H54 (cell line): ENCODE measurements at places on chromosomes 2 and 18.

- no peak for DNase-seq
Observed at GRCh38 chr18:59669872-59670657, 27.2 kb downstream of the CCBE1 start.

GRCh38 chr18:1383465-1383864, 478.8 kb downstream of the ADCYAP1 start:
- no peak for DNase-seq

- DNase-seq, result no peak
Observed at GRCh38 chr2:4219571-4219970, 516.2 kb downstream of the DCDC2C start.

- DNase-seq, result no peak
Observed at GRCh38 chr2:64338910-64339500, 115.0 kb upstream of the LGALSL start.

DNA sequence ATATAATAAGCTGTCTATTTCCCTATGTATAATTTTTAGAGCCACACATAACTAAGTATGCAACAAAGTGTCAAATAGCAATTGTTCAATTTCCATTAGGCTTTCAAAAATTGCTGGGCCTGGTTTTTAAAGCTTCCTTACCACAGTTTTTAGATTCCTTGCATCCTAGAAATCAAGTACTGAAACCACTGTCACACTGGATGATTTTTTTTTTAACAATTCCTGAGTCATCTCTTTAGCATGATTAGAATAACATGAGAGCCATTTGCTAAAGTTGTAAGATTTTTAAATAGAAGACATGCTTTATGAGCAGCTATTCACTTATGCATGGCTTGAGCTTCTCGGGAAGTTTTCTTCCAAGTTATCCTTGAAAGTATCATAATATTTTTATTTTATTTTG, 319.5 kb upstream of the NXPH2 start:
- no peak for DNase-seq

- DNase-seq, result no peak
Observed at GRCh38 chr18:36298126-36298741, 721 bp downstream of the FHOD3 start.

DNA sequence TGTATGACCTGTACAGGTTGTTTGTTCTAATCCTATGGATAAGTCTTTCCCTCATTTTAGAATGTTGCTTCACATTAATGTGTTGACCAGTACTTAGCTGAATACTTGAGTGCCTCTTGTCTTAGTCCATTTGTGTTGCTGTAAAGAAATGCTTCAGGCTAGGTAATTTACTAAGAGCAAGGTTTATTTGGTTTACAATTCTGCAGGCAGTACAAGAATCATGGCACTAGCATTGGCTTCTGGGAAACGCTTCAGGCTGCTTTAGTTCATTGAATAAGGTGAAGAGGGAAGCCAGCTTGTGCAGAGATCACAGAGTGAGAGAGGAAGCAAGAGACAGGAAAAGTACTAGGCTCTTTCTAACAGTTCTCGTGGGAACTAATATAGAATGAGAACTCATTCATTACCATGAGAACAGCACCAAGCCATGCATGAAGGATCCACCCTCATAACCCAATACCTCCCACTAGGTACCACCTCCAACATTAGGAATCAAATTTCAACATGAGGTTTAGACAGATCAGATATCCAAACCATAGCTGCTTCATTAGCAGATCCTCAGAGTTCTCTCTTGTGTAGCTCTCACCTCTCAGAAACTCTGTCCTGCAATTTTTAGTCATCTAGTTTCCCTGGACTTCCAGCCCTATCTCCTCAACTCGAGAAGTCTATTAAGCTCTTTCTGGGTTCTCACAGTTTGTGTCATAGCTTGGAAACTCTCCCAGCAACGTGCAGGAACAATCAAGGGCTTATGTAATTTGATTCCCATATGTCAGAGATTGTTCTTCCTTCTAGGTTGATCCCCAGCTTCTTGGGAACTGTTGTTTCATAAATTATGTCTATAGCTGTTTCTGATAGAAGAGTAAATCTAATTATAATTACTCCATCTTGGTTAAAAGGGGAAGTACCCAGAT, 2082.3 kb upstream of the CELF4 start:
- DNase-seq, result no peak

GRCh38 chr18:50857694-50858093, 21.2 kb upstream of the ME2 start:
- DNase-seq, result no peak

GRCh38 chr2:111161971-111162370, 41.3 kb downstream of the BCL2L11 start:
- no peak for DNase-seq

GRCh38 chr2:64085936-64086335, 58.3 kb downstream of the PELI1 start:
- no peak for DNase-seq

DNA sequence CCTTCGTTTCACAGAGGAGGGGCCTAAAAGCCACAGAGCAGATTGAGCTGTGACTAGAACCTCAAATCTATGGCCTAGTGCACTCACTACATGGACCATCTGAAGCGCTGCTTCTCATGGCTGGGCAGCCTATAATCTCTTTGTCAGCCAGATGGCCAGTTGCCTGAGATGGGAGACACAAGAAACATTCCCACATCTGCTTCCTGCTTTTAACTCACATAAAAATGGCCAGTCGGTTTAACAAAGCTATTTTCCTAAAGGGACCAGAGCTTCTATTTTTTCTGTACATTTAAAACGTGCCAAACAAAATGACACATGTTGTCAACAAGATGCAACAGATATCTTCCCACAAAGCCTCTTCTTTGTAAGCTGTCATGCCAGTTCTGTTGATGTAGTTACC, 173.8 kb downstream of the GFPT1 start:
- no peak for DNase-seq

DNA sequence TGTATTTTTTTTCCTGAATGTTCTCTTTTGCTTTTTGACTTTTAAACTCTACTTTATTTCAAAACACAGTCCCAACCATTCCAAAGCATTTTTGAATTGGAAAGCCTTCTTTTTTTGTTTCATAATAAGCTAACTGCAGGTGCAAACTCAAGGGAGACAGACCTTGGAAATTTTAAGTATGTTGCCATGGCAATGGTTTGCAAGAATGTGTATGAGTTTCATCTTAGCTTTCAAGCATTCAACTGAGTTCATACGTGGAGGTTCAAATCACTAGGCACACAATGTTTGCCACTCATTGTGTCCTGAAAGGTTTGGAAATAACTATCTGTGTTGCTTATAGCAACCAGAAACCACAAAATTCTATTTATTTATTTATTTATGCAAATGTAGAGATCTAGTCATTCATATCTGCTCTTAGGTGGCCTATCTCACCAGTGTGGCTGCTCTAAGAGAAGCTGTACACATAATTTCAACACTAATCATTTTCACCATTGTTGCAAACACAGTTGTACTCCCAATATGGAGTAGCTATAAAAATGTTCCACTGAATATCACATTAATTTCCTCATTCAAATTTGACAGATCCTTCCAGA, 805.7 kb upstream of the FSHR start:
- DNase-seq, result no peak

DNA sequence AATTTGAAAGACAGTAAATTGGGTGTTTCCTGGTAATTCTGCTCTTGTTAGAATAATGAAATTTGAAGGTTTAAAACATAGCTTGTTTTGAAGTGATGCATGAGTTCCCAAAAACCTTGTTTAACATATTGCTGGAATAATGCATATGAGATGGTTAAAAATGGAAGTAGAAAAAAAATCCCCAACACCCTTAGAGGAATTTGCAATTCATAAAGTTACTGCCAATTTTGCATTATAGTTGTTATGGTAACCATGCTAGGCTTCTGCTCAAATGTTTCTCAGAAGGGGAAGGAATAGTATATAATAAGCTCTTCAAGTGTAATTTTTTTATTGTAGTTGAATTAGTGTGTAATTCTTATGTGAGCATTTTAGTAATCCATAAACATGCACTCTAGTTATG, 49.1 kb downstream of the FASTKD2 start:
- DNase-seq, result no peak

- DNase-seq, result peak; percentile 49
Observed at GRCh38 chr18:5900262-5900661, 4.9 kb upstream of the TMEM200C start.

- no peak for DNase-seq
Observed at GRCh38 chr18:3871687-3872086, 421.7 kb downstream of the TGIF1 start.

DNA sequence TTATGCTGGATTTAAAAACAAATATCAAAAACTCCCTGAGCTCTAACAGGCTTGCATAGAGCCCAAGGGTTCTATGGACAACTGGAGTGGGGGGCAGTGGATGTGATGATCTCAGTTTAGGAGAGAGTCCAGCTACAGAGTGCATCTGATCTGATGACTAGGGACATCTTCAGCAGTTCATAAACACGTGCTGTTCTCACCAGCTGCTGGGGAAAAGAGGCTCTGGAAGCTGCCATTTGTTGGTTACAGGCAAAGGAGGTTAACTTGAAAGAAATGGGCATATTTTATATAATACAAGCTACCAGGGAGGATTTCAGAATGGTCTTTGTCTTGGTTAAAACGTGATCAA, 36.0 kb upstream of the ZNF396 start:
- no peak for DNase-seq

DNA sequence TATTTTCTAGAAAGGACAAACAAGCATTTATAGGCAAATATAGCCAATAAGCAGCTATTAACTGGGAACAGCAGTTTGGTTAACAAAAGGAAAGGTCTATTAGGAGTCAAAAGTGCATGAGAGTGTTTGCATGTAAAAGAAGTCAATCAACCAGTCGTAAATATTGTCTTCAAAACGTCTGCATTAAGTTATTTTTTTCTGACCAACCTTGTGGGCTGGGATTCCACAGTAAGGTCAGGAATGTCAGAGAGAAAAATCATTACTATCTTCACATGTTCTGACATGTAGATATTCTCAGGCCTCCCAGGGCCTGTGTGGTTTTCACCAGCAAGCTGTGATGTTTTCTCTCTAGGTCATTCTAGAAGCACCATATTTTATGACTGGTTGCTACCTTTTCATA, 922.5 kb downstream of the SUCLG1 start:
- DNase-seq, result no peak

- DNase-seq, result no peak
Observed at GRCh38 chr2:172655838-172656573, 79.6 kb upstream of the RAPGEF4 start.

DNA sequence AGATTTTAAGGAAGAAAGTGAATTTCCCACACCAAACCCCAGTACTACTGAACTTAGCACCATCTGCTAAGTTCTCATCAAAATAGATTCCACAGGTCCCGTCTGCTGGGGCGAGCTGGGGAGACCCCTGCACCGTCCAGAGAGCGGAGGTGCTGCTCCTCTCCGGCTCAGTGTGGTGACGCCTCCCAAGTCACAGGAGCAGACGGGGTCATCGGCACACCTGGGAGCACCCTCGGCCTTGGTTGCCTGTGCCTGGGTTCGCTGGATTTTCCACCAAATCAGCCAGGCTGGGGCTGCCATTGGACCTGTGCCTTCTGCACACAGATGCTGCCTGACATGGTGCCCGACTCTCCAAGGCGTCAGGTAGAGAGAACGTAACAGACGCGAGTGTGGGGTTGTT, 141.3 kb downstream of the PXDN start:
- no peak for DNase-seq

DNA sequence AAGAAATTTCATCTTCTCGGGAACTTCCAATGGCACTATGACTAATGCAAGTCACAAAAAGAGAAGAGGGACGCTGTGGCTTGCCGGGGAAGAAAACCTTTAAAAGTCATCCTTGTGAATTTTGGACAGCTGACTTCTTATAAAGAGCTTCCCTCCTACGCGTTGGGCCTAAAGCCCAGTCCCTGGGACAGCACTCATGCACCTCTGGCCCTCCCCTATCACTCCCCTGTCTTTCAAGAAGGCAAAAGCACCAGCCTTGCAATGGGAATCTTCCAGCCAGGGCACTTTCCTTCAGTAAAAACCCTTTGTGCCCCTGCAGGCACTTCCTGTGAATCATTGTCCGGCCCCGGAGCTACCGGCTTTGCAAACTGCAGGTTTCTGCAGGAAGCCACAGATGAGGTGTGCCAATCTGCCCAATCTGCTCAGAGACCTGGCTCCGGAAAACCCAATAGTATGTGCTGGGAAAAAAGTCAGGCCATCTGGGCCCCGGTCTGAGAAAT, 7.1 kb downstream of the MREG start:
- DNase-seq, result peak; percentile 71

DNA sequence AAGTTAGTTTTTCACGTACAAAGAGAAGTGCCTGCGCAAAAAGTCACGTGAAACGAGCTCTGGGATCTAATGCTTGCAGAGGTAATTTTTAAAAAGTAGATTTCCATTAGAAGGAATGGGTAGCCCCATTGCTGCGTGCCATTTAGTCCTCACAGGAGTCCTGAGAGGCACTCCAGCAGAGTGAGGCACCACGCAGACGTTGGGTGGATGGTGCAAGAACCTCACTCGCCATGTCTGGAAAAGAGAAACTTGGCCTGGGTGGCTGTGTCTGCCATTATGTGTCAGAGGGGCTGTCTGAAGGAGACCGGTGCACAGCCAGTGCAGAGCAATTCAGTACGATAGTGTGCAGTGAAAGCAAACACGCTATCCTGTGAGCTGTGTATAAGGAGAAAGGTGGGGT, 1.8 kb upstream of the HDAC4 start:
- DNase-seq, result no peak

DNA sequence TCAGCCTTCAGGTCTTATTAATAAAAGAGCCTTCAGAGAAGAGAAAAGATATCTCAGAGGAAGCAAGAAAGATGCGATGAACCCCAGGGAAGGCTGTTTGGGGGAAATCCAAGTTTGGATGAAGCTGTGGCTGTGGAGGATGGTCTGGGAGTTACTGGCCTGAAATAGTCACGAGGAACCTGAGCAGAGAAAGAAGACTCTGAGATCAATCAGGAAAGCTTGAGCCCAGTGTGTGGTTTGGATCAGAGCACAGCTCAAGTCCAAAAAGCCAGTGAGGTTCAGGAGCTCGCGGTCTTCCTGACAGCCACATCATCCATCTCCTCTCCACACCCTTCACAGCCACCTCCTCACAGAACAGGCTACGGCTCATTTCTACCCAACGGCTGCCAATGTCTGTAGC, 87.4 kb upstream of the SERPINE2 start:
- DNase-seq, result no peak

GRCh38 chr2:207724113-207724512, 12.7 kb downstream of the CCNYL1 start:
- no peak for DNase-seq

DNA sequence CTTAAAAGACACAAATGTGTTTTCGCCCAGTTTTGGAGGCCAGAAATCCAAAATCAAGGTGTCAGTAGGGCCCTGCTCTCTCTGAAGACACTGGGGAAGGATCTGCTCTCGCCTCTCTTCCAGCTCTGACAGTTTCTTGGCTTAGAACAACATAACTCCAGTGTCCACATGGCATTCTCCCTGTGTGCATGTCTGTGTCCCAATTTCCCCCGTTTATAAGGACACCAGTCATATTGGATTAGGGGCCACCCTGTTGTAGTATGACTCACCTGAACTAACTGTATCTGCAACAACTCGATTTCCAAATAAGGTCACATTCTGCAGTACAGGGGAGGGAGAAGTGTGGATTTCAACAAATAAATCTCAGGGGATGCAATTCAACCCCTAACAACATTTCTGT, 263.2 kb downstream of the SS18 start:
- no peak for DNase-seq

GRCh38 chr2:43420389-43420801, 175.4 kb downstream of the THADA start:
- no peak for DNase-seq
